ENCODE measurements at places on chromosomes 6 and 20.

DNA sequence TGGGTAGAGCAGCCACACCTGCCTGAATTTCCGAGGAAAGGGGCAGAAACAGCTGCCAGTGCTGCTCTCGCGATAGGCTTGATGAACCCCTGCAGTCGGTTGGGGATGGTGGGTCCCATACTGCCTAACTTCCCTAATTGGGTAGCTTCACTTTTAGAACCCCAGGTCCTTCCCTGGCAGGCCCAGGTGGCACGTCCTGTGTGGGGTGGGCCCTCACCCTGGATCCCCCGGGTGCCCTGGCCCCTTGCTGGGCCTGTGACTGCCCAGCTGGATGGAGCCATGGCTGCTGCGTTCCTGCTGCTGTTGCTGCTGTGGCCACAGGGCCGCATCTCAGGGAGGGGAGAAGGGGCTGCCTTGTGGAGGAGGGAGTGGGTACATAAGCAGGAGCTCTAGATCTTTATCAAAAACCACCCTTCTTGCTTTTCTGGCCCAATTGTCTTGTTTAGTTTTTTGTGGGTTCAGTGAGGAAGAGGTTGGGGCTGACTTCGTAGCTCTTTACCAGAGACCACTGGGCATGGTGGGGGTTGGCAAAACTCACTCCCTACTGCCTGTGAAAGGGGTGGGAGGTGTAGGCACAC is 19.2 kb downstream of the TREML4 start:
- no peak for DNase-seq

GRCh38 chr6:6689400-6690143 is 101.1 kb downstream of the LY86 start:
- DNase-seq = no peak

- no peak for DNase-seq
Measured at GRCh38 chr6:122014961-122015360, 384.5 kb upstream of the HSF2 start.

- DNase-seq = no peak
Measured at GRCh38 chr6:12544821-12545565, 171.6 kb upstream of the PHACTR1 start.

DNA sequence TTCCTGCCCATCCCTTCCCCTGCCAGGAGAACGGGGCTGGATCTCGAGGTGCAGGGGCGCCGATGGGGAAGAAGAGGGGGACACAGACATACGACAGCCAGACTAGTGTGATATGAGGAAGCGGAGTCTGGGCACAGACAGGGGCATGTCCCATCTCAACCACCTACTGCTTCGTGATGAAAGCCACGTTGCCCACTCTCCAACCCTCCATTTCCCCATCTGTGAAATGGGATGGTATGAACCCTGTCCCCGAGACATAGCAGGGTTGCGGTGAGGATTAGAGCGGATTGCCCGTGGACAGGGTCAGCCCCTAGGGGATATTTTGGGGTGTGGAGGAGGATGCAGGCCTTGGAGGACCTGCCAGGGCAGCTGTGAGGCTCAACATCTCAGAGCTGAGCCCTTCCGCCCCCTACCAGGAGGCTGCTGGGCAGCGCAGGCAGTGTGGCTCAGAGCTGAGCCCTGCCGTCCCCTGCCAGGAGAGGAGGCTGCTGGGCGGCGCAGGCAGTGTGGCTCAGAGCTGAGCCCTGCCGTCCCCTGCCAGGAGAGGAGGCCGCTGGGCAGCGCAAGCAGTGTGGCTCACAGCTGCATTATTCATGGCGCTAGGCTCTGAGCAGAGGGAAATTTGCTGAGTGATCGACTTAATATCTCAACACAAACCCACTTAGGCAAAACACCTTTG is 71.7 kb downstream of the GRM4 start:
- no peak for DNase-seq

- DNase-seq = no peak
Measured at GRCh38 chr6:136117081-136117480, 133.0 kb downstream of the MTFR2 start.

DNA sequence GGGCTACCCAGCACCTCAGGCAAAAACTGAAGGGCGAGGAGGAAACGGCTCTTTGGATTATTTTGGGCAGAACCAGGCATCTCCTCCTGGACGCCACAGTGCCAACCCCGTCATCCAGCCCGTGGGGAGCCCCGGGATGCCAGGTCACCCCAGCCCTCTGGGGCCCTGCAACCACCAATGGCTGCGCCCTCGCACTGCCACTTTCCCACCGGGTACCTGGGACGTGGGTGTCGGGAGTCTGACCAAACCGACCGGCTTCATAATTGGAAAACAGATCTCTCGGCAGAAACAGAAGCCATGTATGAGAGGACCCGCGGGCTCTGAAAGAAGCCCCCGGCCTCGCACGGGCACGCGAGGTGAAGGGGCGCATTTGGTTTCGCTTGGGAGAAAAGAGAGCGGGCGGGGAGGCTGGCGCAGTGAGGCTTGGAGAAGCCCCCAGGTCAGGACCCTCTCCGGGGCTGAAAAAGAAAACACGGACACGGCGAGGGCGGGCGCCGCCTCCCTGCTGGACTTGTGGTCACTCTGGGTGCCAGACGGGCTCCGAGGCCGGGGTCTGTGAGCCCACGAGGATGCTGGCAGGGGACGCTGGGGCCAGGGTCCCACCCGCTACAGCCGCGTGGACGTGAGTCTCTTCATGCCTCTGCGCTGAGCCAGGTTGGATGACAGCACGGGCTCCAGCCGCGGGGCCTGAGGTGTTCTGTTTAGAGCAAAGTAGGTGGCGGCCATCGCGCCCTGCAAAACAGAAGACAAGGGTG is 29.6 kb upstream of the MPC1 start:
- DNase-seq = no peak

GRCh38 chr6:161300823-161301222 is 27.0 kb upstream of the AGPAT4 start:
- no peak for DNase-seq

- DNase-seq = no peak
Measured at GRCh38 chr20:13131688-13132087, 89.4 kb upstream of the ISM1 start.

GRCh38 chr20:2252419-2252997 is 43.3 kb upstream of the TGM3 start:
- no peak for DNase-seq

- DNase-seq = no peak
Measured at GRCh38 chr6:128696691-128697689, 176.6 kb upstream of the PTPRK start.

DNA sequence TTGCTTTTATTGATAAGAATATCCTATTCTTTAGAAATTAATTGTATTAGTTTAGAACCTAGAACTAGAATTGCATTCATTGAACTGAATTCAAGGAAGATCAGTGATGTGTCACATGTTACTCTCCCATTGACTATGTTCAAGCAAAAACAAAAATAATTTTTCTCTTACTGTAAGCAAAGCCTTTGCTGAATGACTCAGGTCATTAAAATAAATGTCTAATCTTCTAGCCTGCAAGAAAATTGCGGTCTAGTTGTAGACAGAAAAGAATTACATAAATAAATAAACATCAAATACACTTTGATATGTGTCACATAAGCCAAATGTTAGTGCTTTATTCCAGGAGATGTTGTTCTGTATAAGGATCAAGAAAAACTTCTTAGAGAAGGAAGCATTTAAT is 387.9 kb downstream of the ADGRB3 start:
- no peak for DNase-seq

DNA sequence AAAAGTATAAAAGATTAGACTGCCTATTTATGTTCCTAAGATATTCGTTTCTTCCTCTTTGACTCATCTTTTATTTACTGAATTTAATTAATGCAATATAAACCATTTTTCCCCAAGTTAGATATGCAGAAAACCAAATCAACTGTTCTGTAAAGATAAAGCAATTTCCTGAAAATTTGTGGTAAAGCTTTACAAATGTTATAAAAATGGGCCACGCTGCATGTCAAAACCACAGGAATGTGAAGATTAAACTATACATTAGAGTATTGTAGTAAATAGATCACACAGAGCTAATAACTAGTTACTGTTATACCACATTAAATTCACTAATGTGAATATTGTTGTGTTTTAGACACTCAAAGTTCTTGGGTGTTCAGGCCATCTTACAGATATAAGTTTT is 83.4 kb downstream of the OPN5 start:
- no peak for DNase-seq

GRCh38 chr6:52186075-52186474 is at the start of gene IL17A:
Gene IL17A (plus strand): TSS chr6:52186375. CDS start chr6:52186432, 57 bp downstream.
- no peak for DNase-seq

DNA sequence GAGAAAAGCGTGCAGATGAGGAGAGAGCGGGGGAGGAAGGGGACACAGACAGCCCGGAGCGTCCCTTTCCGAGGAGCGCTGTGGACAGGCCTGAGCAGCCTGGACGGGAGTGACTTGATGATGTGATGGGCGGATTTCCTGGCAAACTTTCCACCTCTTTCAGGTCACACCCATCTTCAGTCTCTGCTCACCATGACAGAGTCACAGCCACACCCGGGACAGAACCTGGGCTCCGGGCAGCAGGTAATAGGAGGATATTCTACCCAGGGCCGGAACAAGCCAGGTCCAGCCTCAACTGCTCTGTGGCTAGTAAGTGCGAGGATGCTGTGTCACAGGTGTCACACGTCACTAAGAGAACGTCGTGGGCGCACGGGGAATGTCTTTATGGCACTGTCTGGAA is 84.3 kb downstream of the THBS2 start:
- no peak for DNase-seq

DNA sequence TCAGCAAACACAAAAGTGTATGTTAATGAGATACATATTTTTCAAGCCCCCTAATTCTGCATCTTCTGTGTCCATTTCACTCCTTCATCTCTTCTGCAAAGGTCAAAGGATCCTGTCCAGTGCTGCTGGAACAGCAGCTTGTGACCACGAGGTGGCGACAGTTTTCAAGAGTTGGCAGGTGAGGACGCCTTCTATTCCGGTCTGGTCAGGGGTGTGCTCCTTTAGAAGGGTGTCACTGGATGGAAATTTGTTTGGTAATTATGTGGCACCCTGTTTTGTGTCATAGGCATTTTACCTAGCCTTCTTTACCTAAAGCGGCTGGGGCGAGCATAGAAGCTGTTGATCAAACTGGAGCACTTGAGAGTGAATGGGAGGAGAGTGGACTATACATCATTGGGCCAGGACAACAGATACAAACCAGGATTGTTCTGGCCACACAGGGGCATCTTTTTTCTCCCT is 32.9 kb upstream of the ERVFRD-1 start:
- DNase-seq = peak; percentile 53

DNA sequence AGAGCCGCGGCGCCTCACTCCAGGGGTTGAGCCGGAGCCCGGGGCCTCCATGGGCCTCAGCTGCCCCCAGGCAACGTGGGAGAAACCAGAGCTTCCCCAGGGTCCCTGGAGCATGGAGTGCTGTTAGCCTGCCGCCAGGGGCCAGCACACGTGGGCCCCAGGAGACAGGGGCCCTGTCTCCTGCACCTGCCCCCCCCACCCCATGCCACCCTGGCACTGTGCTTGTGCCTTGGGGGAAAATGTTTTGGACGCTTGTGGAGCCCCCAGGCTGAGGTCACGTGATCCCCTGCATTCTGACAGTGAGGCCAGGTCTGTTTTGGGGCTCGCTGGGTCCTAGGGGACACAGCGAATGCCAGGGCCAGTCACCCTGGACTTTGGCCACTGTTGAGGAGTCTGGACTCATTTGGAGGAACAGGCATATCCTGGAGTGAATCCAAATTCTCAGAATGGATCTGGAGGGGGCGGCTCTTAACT is 30.2 kb upstream of the MPC1 start:
- no peak for DNase-seq

- DNase-seq = no peak
Measured at GRCh38 chr20:42461291-42461690, 728.4 kb downstream of the PTPRT start.

DNA sequence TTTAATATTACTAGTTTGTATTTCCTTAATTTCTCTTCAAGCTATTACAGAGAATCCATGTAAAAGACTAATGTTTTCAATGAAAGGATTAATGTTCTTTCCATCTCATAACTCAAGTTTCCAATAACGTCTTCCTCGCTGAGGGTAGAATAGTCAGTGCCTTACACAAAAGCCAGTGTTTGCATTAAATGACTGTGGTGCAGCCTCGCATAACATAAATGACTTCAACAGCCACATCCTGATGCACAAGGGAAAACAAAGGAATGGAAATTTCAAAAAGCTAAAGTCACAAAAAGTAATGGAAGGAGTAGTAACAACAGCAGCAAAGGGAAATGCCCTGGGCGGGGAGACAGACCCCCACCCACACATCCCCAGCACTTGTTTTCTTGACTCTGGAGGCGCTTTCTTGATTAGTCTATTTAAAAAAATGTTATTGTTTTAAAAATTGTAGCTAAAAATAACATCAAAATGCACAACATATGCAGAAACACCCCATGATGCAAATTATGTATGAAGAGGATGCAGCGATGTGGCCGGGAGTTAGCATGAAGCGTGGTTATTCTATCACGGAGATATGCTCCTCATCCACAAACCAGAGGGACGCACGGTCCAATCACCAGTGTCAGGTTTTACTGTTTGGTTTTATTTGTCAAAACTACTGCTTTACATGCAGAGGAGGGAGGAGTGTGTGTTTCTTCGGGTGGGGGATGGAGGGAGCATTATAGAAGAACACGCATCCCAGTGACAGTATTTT is 228.6 kb downstream of the GMPR start:
- DNase-seq = no peak

DNA sequence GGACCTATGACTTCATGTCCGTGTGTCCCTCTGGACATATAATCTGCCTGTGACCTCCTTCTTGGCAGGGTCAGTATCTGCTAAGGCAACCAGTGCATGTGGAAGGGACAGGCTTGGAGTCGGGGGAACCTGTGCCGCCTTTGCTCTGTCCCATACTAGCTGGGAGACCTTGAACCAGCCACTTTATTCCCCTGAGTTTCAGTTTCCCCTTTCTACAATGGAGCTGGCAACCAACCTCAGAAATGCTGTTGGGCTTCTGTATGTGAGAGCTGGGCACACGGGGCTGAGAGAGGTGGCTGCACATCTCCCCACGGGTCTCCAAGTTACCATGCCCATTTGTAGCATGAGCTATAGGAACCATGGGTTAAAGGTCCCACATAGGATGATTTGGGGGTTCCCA is 53.8 kb downstream of the CD40 start:
- DNase-seq = no peak

DNA sequence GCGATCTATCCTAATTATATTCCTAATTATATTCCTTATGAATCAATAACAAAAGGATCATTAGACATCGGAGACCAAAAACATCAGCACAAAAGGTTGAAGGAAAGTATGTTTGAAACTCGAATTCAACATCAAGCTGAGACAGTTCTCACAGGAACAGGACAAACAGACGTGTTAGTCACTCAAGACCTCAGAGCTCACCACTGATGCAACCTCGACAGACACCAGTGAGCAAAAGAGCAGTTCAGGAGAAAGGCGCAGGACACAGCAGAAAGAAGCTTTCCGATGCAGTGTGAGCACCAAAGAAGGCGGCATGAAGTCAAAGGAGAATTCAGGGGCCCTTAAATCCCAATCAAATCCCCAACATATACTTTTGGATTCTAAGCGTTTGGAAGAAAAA is 6.3 kb upstream of the RAMACL start:
- DNase-seq = no peak

- no peak for DNase-seq
Measured at GRCh38 chr6:119757467-119757866, 407.9 kb upstream of the MAN1A1 start.

Data from activated T-helper 1 cell treated with Interleukin-2 at 50 U/mL for 16 hours (primary cell).